Glutamatergic neuron (in vitro differentiated cells): ENCODE measurements at places on chromosomes 11 and 22. TPM values are rescaled to one million over a fixed set of nuclear protein-coding genes. Genes with fewer than 3 reads are reported as not detected.

DNA sequence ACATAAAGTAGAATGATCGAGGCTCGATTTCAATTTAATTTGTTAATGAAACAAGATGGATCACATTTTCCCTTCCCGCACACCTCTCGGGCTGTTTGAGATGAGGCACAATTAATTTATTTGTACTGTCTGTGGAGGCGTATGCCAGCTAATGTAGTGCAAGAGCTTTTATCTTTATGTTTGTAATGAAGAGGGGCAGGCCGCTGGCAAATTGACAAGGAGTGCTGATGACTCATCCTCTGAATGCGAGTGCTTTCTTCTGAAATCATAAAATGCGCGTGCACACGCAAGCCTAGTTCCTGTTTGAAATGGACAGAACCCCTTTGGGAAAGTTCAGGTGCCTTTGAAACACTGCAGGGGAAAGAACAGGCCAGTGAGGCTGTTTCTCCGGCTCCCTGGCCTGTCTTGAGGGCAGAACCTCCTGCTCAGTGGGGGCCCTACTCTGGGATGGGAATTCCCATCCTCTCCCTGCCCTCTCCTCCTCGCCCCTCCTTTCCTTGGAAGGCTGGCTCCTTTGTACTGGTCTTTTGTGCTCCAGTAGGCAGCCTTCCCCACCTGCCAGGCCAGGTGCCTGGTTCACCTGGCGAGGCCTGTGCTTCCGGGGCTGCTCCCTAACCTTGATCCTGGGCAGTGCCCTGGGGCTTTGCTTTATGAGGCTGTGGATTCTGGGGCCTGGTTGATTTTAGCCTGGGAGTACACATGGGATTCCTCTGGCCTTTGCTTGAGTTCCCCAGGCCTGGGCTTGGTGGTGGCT is 50.3 kb downstream of the TEAD1 start:
- no peak overlapping the region for H3K4me3 ChIP-seq
- H3K4me1 ChIP-seq: peaks cover 31% of the 10 kb centered on the region

- H3K27me3 ChIP-seq: peaks cover 10% of the 10 kb centered on the region
- no peak for DNase-seq
- peaks cover 7% of the 10 kb centered on the region for H3K36me3 ChIP-seq
- no peak overlapping the region for H3K27ac ChIP-seq
These were observed 48.3 kb downstream of the MYH9 start for GRCh38 chr22:36339171-36340065.

DNA sequence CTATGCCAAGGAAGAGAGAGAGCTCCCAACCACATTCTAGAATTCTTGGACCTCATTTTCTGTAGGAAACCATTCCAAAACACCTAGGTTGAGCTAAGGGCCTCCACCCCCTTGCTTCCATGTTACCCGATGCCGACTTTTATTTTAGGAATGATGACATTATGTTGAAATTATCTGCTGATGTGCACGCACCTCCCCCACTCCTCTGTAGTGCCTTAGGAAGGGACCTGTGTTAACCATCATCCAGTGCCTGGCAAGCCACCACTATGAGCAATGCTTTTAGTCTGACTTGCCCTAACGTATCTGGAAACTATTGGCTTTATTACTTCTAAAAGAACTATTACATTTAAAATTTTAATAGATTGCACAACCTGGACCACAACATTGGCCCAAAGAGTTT is 42.1 kb downstream of the NCAPD3 start:
- H3K36me3 ChIP-seq: no peaks in the 10 kb centered on the region
- H3K4me1 ChIP-seq: no peaks in the 10 kb centered on the region
- H3K27ac ChIP-seq: no peak overlapping the region
- DNase-seq: no peak
- H3K4me3 ChIP-seq: no peak overlapping the region

DNA sequence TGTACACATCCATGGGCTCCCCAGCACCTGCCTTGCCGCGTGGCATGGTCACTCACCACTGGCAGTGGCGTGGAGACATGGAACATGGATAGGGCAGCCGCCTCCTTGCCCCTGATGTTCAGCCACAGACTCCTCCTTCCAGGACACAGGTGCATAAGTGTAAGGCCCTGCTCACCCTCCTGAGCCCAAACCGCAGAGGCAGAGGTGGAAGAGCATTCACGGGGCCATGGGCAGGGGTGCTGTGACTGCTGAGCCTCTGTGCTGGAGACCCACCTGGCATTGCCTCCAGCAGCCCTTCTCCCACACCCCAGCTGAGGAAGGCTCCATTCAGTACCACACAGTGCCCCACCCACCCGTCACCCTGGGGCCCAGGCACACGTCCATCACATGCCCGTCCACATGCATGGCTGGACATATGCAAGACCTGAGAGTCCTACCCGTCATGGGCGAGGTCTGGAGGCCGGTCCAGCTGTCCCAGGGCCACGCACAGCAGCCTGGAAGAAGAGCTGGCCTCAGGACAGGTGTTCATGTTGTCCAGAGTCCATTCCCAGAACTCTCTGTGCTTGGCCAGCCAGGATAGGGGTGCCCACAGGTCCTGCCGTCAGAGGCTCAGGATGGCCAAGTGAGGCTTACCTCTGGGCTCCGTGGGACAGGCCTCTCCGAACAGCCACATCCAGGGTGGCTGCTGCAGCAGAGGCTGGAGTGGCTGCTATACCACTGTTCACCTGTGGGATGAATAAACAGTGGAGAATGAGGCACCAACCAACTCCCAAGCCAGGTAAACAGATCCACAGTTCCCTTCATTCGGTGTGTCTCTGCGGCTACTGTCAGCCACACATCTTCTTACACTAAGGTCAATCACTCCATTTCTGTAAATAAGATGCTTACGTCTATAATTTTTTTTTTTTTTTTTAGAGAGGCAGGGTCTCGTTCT is 1.7 kb upstream of the TUBGCP6 start:
- H3K27ac ChIP-seq: no peak overlapping the region
- peak overlapping the region; percentile 30 for H3K4me3 ChIP-seq
- H3K27me3 ChIP-seq: peaks cover 5% of the 10 kb centered on the region
- H3K36me3 ChIP-seq: no peaks in the 10 kb centered on the region

GRCh38 chr22:45934168-45934564 is 42.8 kb downstream of the WNT7B start:
- peaks cover 3% of the 10 kb centered on the region for H3K27me3 ChIP-seq
- no peaks in the 10 kb centered on the region for H3K4me1 ChIP-seq

- H3K4me3 ChIP-seq: no peak overlapping the region
- no peak overlapping the region for H3K27ac ChIP-seq
- H3K27me3 ChIP-seq: no peaks in the 10 kb centered on the region
- H3K4me1 ChIP-seq: peaks cover 20% of the 10 kb centered on the region
- no peaks in the 10 kb centered on the region for H3K36me3 ChIP-seq
These were observed 19.7 kb downstream of the RAB30 start for GRCh38 chr11:83051760-83052671.

DNA sequence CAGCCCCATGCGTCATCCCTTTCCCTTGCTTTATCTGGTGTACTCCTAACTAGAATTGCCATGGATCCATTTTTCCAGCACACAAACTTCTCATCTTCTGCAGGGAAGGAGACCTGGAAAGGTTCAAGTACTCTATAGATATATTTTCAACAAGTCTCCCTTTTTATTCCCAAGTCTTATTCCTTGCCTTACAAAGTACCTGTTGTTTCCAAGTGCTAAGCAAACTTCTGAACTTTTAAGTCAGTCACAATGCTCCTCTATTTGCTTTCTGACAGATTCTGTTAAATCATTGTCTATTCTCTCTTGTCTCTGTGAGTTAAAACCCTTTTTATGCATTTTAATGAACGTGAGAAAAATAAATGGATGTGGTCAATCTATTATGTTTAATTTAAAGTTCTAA is 20.4 kb downstream of the CCDC73 start:
- H3K36me3 ChIP-seq: no peaks in the 10 kb centered on the region
- no peak for DNase-seq
- H3K27ac ChIP-seq: no peak overlapping the region
- no peaks in the 10 kb centered on the region for H3K4me1 ChIP-seq
- H3K27me3 ChIP-seq: no peaks in the 10 kb centered on the region

- no peaks in the 10 kb centered on the region for H3K36me3 ChIP-seq
- H3K4me3 ChIP-seq: no peak overlapping the region
- DNase-seq: no peak
- peaks cover 2% of the 10 kb centered on the region for H3K27me3 ChIP-seq
- H3K27ac ChIP-seq: no peak overlapping the region
- peaks cover under 1% of the 10 kb centered on the region for H3K4me1 ChIP-seq
These were observed 10.1 kb downstream of the PRR14L start for GRCh38 chr22:31739795-31740201.

DNA sequence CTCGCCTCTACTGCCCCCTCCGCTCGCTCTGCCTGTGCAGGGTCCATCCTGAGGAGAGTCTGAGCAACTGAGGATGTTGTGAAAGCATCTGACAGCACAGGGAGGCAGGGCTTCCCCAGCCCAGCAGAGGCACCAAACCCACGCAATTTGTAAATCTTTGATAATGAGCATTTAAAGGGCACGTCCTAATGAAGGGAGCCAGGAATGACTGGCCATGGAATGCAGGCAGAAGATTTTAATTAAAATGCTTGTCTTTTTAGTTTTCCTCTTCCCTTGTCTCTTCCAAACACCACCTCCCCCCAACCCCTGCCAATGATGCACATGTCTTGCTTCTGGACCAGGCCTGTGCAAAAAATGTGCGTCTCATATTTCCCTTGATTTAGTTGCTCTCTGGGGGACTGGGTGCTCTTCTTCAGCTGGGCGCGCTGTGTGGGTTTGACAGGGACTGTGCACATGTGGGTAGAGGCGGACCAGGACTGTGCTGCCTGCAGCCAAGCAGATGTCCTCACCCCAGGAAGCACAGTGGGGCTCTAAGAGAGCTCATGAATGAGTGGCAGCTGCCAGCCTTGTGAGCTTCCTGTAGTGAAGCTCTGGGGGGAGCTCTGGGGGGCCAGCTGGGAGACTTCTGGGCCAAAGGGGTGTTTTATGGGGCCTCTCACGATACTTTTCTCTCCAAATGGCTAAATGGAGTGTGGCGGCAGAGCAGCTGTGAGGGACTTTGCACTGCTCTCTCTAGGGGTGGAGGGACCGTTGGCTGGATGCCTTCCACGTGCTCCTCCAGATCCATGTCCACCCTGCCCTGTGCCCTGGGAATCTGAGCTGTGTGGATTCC is 273.5 kb downstream of the ST3GAL4 start:
- H3K27me3 ChIP-seq: peaks cover 7% of the 10 kb centered on the region
- peak overlapping the region; percentile 41 for H3K27ac ChIP-seq
- H3K36me3 ChIP-seq: no peaks in the 10 kb centered on the region
- H3K4me1 ChIP-seq: peaks cover 22% of the 10 kb centered on the region

- no peak for DNase-seq
- H3K4me1 ChIP-seq: no peaks in the 10 kb centered on the region
- H3K36me3 ChIP-seq: no peaks in the 10 kb centered on the region
- H3K27ac ChIP-seq: no peak overlapping the region
These were observed 2.6 kb downstream of the ANO1 start for GRCh38 chr11:70080763-70081162.

GRCh38 chr22:35637254-35637653 is 11.0 kb upstream of the APOL6 start:
- no peak overlapping the region for H3K4me3 ChIP-seq
- no peaks in the 10 kb centered on the region for H3K4me1 ChIP-seq
- peaks cover 5% of the 10 kb centered on the region for H3K36me3 ChIP-seq
- peaks cover 1% of the 10 kb centered on the region for H3K27me3 ChIP-seq

- peaks cover 12% of the 10 kb centered on the region for H3K36me3 ChIP-seq
- H3K27me3 ChIP-seq: peaks cover 14% of the 10 kb centered on the region
- DNase-seq: no peak
- no peak overlapping the region for H3K27ac ChIP-seq
- H3K4me3 ChIP-seq: no peak overlapping the region
These were observed 24.0 kb downstream of the ANKK1 start for GRCh38 chr11:113411536-113411935.

- no peak for DNase-seq
- H3K4me1 ChIP-seq: no peaks in the 10 kb centered on the region
- H3K36me3 ChIP-seq: no peaks in the 10 kb centered on the region
- no peak overlapping the region for H3K4me3 ChIP-seq
- H3K27me3 ChIP-seq: no peaks in the 10 kb centered on the region
These were observed 188.0 kb downstream of the OR4C45 start for GRCh38 chr11:50220651-50221050.

GRCh38 chr11:73159297-73159696 is 17.2 kb upstream of the FCHSD2 start:
- no peak for DNase-seq
- H3K4me1 ChIP-seq: peaks cover 8% of the 10 kb centered on the region
- no peak overlapping the region for H3K4me3 ChIP-seq
- no peak overlapping the region for H3K27ac ChIP-seq

GRCh38 chr11:65814131-65814985 is 19.4 kb upstream of the SNX32 start:
- H3K27me3 ChIP-seq: peaks cover 4% of the 10 kb centered on the region
- H3K4me1 ChIP-seq: peaks cover 24% of the 10 kb centered on the region
- H3K36me3 ChIP-seq: peaks cover 5% of the 10 kb centered on the region
- peak overlapping the region; percentile 48 for H3K27ac ChIP-seq
- H3K4me3 ChIP-seq: no peak overlapping the region

- no peaks in the 10 kb centered on the region for H3K4me1 ChIP-seq
- no peak overlapping the region for H3K4me3 ChIP-seq
- no peaks in the 10 kb centered on the region for H3K36me3 ChIP-seq
- no peak overlapping the region for H3K27ac ChIP-seq
These were observed 2330.0 kb upstream of the RAG2 start for GRCh38 chr11:38927993-38928392.

DNA sequence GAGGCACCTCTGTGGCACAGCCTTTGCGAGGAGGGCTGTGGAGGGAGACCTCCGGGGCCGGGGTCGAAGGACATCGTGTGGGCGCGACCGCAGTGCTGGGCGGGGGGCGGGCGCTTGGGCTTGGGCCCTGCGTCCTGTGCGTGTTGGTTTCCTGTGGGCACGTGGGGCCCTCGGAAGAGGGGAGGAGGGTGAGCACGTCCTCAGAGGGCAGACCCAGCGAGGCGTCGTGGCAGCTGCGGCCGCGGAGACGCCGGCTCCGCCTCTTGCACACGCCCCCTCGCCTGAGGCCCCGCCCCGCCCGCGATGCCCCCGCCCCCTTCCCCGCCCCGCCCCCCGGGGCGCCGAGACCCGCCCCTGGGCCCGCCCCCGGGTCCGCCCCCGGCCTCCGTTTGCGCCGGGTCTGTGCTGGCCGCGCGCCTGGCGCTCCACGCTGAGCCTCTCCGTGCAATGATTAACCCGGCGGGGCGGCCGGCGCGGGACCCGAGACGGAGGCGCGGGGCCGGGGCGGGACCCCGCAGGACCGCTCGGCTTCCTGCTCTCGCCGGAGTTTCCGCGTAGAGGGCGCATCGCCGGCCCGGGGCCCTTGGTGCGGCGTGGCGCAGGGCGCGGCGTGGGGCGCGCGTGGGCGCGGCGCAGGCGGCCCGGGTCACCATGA is at the start of gene PRR5:
Gene PRR5, plus strand, starts transcription at position 381 of the 655 bp plus-strand sequence. Its CDS starts 271 bp downstream, at position 652.
- H3K4me3 ChIP-seq: peak within 1 kb of the TSS; percentile 64
- peaks cover 5% of the 10 kb centered on the region for H3K4me1 ChIP-seq
- no peaks in the 10 kb centered on the region for H3K27me3 ChIP-seq
- no peaks in the 10 kb centered on the region for H3K36me3 ChIP-seq
- no peak within 1 kb of the TSS for H3K27ac ChIP-seq
- DNase-seq: peak; percentile 73

Gene FOSL1
- not detected for total RNA-seq

Gene CYP2D6
- total RNA-seq: 15.9 TPM

Gene C11orf97
- total RNA-seq: not detected

Gene AQP11
- total RNA-seq: 2.0 TPM

Gene TSSK2
- not detected for total RNA-seq

Gene MS4A4A
- not detected for total RNA-seq

Gene RFPL2
- 1.4 TPM for total RNA-seq

Gene MRGPRX3
- not detected for total RNA-seq

Gene GALR3
- total RNA-seq: not detected

Gene MPZL3
- total RNA-seq: 0.54 TPM

Gene CEP57
- 52.1 TPM for total RNA-seq

Gene PRR33
- not detected for total RNA-seq

Gene OR5B21
- not detected for total RNA-seq
